RWPE1 (cell line): ENCODE measurements at places on chromosomes 5 and 9.

DNA sequence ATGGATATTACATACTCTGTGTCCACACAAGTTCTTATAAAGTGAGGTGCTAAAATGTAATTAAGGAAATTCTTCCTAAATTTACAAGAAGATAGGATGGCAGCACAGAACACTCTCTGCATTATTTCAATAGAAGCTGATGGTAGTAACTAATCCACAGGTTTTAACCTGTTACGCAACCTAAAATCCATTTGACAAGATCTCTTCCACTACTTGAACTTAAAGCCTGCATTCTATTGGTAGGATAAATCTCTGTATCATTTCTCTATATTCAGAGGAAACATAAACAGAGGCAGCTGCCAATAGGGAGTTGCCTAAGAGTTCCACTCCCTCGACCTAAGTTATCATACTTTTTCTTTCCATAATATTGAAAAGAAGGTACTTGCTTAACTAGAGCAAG lies 21.6 kb downstream of the CDC37L1 start:
- DNase-seq = no peak

- DNase-seq = no peak
Observed at GRCh38 chr9:127463911-127464310, 12.6 kb downstream of the LRSAM1 start.

GRCh38 chr5:25405850-25406249 lies 761.1 kb upstream of the CDH10 start:
- no peak for DNase-seq

- peak; percentile 25 for DNase-seq
Observed at GRCh38 chr9:34929506-34930102, 28.5 kb upstream of the PHF24 start.

- DNase-seq = no peak
Observed at GRCh38 chr9:69218166-69218565, 44.1 kb downstream of the TJP2 start.

DNA sequence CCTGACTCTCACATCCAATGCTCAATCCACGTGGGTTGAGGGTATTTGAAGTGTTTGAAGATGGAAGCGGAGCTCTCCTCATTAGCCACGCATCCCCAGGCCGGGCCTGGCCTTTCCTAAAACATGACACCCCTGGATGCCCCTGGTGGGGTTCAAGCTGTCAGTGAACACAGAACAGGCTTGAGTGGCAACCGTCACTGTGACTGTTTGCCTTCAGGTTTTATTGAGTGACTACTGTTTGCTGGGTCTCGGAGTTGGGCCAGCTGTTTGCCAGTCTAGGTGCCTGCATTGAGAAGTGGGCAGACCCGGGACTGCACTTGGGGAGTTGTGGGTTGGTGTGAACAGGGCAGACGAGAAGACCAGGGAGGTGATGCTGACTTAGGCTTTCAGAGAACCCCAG lies 7.8 kb upstream of the OLFM1 start:
- no peak for DNase-seq

DNA sequence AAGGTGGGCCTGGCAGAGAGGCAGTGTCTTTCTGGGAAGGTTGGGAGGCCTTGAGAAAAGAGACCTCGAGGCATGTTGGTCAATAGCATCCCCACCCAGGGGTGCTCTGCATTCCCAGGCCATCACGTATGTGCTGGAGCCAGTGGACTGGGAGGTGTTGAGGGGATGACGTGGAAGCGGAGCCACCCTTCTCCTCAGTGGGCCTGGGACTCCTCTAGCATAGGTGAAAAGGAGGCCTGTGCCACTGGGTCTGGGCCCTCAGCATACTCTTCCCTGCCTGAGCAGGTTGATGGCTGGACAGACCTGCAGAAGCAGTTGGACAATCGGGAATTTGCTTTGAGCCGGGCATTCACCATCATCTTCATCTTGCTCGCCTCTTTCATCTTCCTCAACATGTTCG lies 25.5 kb downstream of the PITX1 start:
- no peak for DNase-seq

DNA sequence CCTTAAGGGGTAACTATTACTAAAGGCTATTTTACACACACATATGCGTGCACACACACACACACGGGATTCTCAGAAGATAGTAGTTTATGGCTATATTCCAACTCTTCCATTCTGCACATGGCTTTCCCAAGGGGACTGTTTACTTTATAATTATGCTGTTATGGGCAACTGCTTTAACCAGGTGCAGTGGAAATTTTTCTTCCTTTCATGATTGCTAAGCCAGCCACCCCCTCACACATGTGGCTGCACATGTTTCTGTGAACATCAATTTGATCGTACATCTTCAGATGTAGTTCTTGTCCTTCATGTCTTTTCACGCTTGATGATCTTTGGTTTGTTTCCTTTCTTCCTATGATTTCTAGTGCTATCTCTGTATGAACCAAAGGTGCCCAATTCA lies 37.0 kb downstream of the MRPS30 start:
- DNase-seq = no peak

DNA sequence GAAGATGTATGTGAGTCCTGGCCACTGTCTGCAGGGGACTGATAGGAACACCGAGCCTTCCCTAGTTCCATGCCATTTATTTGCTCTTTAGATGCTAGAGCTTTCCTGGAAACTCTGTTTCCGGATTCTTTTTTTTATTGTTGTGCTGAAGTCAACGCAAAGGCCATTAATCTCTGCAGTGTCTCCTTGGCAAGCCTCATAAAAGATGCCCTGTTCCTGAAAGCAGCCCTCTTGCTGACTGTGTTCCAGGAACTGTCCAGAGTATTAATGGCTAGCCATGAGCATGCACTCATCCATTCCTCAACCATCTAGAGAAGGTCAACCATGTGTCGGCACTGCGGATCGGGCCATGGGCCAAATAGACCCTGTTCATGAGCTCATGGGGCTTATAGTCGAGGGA lies 42.9 kb upstream of the SMAD5 start:
- DNase-seq = no peak

GRCh38 chr5:68196876-68197275 lies 18.7 kb upstream of the PIK3R1 start:
- DNase-seq = no peak

- DNase-seq = peak; percentile 75
Observed at GRCh38 chr5:111135946-111136345, 43.8 kb downstream of the WDR36 start.

- no peak for DNase-seq
Observed at GRCh38 chr9:7834531-7834930, 35.0 kb upstream of the DMAC1 start.

DNA sequence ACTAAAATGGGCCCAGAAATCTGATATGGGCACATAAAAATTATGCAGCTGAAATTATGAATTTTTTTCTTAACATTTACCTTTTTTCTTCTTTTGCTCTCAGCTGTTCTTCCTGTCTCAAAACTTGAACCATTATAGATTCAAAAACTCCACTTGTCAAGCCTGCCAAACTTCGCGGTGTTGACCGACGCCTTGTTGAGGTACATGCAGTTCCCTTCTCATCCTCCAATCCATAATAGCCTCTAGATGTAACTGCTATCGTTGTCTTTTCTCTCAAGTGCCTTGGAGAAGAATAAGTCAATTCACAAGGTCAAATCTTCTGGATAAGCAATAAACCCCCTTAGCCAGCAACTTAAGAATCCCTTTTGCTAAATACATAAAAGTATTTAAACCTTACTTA lies 27.2 kb downstream of the RANBP6 start:
- DNase-seq = no peak
